ENCODE measurements at places on chromosomes 1 and 21.

DNA sequence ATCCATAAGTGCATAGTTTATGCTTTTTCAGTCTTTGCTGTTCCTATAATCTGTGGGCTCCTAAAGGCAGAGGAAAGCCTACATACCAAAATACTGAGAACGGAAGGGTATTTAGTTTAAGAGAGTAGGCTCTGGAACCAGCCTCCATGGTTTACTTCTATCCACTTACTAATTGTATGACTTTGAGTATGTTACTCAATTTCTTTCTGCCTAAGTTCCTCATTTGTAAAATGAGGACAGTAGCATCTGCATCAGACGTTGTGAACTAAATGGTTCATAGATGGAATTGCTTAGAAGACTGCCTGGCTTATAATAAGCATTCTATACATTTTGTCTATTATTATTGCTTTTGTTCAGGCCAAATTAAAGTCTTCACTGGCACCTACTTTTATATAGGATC lies 111.0 kb downstream of the NTNG1 start:
- DNase-seq = no peak

DNA sequence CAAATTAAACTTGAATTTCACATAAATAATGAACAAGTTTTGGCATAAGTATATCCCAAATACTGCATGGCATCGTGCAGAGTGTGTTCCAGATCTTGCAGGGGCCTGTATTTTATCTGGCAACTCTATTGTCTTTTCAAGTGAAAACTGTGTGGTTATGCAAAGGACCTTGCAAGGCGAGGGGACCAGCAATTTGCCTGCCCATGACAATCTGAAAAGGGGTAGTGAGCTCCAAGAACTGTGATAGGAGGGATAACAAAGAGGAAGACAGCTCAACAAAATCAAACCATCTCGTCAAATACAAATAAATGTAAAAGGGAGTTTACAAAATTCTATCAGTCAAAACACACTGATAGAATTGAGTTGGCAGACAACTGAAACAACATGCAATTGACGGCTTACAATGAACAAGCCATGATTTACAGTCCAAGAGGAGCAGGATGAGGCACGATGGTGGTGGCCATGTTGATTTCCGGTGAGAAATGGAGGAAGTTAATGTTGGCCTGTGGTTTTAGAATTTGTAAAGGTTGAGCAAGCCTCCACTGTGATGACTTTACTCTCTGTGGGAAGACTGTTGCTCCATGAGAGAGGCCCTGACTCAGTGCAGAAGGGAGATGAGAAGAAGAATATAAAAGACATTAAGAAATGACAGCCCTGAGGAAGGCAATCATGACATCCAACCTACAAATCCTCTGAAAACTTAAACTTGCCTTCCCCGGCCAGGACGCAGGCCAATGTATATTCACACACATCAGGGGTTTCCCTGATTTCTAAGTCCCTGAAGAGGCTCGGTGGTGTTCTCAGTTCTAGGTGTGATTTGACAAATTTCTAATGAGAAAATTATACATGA lies 132.2 kb downstream of the ADSS2 start:
- peak; percentile 35 for DNase-seq

GRCh38 chr1:170305777-170306512 lies 160.2 kb downstream of the NTMT2 start:
- DNase-seq = no peak

DNA sequence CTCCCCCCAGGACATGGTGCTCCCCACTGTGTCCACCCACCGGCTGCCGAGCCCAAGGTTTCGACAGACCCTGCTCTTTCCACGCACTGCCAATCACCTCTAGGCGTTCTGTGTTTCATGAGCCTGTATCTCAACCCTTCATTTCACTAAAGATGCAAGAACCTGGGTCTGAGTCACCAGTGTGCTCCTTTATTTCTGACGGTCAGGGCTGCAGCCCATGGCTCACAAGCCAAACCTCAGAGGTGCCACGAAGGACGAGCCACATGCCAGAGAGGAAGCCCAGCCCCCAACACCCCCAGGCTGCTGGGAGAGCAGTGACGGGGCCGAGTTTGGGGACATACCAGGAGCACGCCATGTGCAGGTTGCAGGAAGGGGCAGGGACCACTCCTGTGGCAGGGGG lies 79.2 kb upstream of the ARHGEF16 start:
- DNase-seq = no peak

GRCh38 chr1:53296117-53296749 lies 31.6 kb downstream of the LRP8 start:
- no peak for DNase-seq

DNA sequence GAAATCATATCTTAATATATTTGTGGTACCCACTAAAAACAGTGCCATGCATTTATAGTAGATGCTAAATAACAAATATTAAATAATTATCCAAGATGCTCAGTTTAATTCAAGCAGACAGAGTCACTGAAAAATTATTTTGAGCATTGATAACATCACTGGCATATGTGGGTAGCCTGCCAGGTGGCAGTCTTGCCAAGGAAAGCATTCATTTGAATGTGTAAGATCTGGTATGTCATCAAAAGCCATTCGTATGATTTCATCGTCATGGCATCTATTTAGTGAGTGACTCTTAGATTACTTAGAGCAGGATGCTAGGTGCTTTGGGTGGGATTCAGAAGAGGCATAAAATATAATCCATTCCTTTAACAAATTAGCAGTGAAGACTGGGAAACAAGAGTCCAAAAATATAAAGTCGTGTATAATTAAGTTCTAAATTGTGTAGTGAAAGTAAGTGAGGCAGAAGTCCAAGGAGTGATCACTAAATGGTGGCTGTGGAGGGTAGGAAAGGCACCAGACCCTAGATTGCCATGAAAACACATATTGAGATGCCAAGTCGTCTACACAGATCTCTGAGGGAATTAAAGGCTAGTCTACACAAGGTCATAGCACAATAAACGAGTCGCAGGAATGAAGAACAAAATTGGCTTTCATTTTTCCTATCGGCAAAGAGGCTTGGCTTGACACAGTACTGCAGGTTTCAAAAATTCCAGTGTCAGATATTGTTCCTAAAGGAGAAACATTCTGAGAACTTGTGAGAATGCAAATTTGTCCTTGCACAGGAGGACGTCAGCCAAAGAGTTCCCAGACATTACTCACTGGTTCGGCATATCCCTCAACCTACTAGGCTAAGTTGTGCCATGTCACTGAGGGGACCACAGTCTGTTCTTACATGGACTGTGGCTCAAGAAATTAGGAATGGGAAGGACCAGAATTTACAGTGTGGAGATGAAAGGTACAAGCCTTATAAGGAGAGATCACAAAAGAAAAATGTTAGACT lies 130.8 kb downstream of the LYPLAL1 start:
- DNase-seq = peak; percentile 77
